ENCODE measurements at places on chromosomes 7 and 10.

DNA sequence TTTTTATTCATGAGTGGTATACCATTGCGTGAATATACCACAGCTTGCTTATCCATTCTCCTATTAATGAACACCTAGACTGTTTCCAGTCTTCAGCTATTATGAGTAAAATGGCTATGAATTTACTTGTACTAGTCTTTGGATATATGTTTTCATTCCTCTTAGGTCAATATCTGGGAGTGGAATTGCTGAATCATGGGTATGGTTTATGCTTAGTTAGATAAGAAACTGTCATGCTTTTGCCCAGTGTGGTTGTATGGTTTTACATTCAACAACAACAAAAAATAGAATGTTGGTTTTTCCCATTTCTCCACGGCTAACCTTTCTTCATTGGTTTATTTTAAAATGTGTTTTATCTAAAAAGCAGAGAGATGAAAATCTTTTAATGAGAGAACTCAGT lies 308.3 kb downstream of the PHF14 start:
- no peak for DNase-seq

DNA sequence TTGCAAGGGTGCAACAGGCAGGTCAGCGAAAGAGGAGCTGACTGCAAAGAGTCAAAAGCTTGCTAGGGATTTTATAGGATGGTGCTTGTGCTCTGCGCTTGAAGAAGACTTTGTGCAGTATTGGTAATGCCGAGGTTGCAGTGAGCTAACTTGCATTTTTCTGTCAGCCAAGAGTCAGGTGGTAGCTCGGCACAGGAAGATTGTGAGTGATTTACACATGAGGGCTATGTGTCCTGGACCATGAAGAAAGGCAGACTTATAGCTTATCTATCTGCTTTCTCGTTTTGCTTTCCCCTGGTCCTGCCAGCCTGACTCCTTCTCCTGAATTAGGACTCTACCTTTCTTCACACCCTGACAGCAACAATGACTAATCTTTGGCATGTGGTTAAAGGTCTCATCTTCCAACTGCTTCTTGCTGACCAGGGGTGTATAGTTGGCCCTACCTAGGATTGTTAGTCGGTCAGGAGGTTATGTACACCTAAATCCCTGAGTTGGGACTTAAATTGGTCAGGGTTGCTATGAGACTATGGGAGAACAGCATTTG lies 4.1 kb upstream of the SYPL1 start:
- no peak for DNase-seq

GRCh38 chr7:42627101-42627500 lies 284.8 kb downstream of the C7orf25 start:
- DNase-seq, result no peak

DNA sequence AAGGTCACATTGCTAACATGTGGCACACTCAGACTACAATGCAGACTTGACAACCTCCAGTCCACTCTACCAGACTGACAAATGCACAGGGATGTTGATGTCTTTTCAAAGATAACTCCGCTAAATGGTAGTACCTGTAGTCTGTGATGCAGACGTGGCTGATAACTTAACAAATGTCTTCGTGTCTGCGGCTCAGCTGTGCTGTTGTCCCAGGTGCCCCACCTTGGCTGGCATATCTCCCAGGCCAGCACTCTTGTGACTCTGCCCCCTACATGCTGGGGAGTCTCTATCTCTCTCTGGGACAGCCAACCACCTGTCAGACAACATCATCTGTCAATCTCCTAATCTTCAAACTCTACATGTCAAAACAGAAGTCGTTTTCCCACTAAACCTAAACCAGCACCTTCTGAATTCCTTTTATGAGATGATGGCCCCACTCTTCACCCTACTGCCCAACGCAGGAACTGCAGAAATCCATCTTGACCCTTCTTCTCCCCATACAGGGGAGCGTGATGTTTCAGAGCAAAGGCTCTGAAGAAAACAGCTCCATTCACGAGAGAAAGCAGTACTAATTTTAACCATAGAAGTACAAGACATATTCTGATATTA lies 156.4 kb downstream of the USP6NL start:
- DNase-seq, result no peak

DNA sequence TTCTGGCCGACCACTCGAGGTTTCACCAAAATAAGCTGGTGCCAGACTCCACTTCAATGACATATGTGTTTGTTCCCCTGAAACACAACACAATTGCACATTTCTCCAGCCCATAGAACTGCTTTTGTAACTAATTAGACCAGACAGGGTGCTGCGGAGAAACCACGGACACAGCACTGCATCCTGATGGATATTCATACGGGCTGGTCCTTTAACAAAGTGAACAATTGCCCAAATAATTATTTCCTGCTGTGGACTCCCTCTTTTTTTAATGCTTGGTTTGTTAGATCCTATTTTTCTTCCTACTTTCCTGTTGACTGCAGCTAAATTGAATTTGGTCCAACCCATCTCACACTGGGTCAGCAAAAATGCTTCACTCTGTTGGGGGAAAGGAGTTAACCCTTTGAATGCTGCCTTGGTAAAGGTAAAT lies 198.6 kb upstream of the BMPER start:
- DNase-seq, result no peak

DNA sequence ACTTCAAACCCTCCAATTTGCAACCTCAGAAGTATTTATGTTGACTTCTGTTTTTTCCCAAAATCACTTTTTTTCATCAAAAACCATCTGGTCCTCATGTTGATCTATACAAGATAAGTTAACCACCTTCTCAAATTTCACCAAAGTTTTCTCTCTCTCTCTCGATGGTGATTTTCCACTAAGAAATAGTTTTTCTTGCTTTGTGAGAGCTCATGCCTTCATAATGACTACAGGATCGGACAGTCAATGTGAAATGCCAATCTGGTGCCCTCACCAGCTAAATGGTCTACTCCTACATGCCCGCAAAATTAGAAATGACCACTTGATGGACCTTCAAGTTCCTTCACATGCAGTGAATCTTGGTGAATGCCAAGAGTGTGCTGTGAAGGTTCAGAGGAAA lies 40.4 kb downstream of the CNNM1 start:
- no peak for DNase-seq

DNA sequence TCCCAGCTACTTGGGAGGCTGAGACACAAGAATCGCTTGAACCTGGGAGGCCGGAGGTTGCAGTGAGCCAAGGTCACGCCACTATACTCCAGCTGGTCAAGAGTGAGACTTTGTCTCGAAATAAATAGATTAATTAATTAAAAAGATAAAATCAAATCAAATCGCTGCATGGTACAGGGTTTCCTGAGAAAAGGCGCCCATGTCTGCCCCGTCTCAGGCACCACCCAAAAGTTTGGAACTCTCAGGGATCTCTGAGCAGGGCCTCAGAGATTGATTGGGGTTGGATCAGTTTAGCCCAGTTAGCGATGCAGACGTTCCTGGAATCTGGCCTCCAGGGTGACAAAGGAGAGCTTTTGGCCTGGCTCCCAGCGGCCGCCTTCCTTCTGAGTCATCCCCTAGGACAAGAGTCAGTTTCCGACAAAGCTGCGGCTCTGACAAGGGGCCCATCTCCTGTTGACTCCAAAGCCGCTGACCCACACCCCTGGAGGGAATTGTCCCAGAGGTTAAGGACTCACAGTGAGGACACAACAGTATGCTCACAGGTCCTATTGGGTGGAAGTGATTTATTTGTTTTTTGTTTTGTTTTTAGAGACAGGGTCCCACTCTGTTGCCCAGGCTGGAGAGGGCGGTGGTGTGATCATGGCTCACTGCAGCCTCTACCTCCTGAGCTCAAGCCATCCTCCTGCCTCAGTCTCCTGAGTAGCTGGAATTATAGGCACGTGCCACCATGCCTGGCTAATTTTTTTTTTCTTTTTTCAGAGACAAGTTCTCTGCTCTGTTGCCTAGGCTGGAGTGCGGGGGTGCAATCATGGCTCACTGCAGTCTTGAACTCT lies 6.8 kb downstream of the ORAI2 start:
- DNase-seq, result no peak

DNA sequence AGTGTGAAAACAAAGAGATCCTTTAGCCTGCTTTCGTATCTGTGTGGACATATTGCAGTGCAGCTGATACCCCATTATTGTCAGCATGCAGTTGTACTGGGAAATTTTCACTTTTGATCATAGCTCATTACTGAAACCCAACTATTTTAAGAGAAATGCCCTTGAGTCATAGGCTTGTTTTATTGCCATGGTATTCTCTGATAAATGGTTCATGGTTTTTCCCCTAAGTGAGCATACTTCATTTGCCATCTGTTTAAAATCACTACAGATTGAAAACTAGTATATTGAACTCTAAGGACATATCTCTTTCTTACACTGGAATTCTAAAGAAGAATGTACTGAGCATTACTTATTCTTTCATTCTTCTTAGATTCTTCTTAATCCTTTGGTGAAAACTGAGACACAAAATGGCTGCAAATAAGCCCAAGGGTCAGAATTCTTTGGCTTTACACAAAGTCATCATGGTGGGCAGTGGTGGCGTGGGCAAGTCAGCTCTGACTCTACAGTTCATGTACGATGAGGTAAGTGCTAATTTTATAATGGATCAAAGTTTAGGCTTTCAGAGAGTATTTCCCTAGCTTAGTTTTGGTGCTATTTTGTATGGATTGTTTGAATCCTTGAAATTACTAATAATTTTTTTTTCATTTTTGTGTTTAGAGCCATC lies 63.0 kb downstream of the RALA start:
- DNase-seq, result no peak

DNA sequence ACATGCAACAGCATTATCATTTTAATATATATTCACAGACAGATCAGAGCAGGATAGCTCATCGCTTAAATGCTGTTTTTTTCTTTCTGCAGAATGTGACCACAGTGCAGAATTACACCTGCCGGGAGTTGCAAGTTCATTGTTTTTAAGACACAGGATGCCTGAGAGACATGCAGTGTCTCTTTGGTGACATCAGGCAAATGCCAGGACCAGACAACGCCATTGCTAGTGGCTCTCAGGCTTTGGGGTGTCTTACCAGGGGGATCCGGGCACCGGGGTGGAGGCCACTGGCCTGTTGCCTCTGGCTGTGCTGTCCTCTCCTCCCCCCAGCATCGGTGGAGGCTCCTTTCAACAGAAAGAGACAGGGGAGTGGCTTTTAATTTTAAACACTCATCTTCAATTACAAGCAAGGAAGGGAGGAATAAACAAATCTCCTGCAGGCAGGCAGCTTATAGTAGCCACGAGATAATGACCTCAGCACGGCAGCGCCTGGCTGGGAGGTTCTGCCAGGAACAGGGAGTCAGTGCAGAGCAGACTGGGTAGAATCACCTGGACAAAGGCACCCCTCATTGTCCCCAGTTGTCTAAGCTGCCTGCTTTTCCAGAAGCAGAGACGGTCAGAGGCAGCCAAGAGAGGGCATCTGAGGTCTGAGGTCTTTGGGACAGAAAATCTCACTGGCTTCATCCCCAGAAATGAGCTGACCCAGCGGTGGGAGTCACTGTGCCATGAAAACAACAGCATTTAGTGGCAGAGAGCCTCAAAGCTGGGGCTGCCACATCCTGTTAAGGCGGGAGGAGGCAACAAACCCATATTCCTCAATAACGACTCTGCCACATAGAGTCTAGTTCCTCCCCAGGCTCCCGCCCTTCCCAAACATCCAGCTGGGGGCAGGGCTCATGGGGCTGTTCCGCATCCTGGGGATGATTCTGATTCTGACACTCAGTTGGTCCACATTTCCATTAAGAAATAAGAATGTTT lies 148.4 kb downstream of the TCERG1L start:
- no peak for DNase-seq

DNA sequence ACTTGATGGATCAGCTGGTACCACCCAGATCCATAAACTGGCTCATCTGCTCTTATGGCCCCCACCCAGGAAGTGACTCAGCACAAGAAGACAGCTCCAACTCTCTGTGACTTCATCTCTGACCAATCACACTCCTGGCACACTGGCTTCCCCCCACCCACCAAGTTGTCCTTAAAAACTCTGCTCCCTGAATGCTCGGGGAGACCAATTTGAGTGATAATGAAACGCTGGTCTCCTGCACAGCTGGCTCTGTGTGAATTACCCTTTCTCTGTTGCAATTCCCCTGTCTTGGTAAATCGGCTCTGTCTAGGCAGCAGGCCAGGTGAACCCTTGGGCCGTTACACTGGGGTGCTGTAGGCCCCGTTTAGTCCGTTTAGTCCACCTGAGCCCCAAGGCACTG lies 23.4 kb upstream of the BNIP3 start:
- DNase-seq, result no peak

- DNase-seq, result no peak
Observed at GRCh38 chr10:14259696-14260566, 70.8 kb downstream of the FRMD4A start.

- no peak for DNase-seq
Observed at GRCh38 chr7:148871030-148871429, 13.1 kb downstream of the EZH2 start.

DNA sequence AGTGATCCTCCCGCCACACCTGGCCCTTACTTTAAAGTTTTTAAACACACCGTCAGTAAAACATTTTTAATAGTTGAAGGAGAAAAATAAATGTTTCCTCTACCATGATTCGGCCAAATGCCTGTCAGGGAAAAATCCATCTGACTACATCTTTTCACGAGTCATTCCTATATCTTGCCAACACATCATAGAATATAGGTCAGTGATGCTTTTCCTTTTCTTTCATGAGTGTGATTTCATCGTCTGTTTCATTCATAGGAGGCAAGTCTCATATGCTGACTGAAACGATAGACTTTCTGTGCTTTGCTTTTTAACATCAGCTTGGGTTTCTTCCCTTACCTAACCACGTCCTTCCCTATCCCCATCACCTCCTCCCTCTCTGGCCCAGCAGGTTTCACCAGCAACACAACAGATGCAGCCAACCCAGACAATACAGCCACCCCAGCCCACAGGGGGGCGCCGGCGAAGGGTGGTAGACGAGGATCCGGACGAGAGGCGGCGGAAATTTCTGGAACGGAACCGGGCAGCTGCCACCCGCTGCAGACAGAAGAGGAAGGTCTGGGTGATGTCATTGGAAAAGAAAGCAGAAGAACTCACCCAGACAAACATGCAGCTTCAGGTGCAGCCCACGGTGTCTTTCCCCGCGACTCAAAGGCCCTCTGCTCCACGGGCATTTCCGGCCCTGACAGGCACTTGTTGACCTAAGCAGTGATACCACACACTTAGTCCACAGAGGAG lies 149.2 kb downstream of the TRIL start:
- no peak for DNase-seq

GRCh38 chr7:128343554-128344430 lies at the start of gene RBM28:
RBM28 (minus strand) TSS chr7:128343908; CDS start chr7:128343793, 115 bp downstream.
- no peak for DNase-seq

GRCh38 chr7:88806280-88807037 lies 10.9 kb upstream of the TEX47 start:
- DNase-seq, result no peak

- DNase-seq, result no peak
Observed at GRCh38 chr7:31875424-31875823, 188.4 kb downstream of the PPP1R17 start.

- DNase-seq, result no peak
Observed at GRCh38 chr10:37439826-37440225, 314.4 kb downstream of the ANKRD30A start.

DNA sequence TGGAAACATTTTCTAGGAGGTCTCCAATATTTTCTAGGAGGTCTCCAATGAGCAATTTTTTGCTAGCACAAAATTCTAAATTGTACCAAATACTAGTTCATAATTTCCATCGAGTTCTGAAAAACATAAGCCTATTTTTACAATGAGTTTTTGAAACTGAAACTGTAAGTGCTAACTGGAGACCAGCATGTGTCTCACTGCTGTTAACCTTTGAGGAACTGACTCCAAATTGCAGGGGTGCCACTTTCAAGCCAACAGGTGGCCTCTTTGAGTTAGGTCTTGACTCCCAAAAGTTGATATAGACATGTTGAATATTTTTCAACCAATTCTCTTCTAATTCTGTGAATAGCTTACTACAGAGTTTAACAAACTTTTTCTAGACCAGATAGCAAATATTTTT lies 58.8 kb downstream of the CAV1 start:
- DNase-seq, result no peak

- DNase-seq, result no peak
Observed at GRCh38 chr7:130669085-130669700, 645 bp upstream of the COPG2 start.
